ENCODE measurements at places on chromosomes 12 and 14.

DNA sequence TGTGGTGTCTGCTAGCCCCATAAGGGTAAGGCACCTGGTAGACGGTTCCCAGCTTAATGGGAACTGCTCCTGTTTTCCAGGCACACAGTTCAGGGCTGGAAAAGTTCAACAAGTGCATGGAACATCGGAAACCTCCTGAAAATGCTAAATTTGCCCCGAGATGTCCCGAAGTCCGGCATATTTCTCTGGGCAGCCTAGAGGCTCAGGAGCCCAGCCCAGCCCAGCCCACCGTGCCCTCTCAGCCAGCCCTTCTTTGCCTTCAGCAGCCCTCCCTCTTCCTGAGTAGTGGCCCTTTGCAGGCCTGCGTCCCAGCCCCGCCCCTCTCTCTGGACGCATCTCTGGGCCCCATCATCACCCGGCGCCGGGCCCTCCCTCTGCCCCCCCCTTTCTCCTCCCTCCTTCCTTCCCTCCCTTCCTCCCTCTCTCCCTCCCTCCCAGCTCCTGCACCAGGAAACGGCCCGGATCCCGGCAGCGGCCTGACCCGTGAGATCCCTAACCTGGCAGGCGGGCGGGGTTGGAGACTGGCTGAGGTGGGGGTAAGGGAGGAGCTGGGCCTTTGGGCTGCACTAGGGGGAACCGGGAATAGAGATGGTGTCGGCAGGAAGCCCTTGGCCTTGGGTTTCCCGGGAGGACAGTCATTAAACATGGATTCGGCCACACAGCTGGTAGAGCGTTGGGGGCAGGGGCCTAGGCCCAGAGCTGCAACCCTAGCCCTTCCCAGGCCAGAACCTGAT is at the start of gene BCL2L2:
TSS of gene BCL2L2 (plus strand) at position 422 of the 734 bp plus-strand sequence. CDS start 935 bp downstream, outside the sequence.
- DNase-seq, result no peak

- no peak for DNase-seq
Observed at GRCh38 chr14:75366963-75367362, 60.9 kb upstream of the JDP2 start.

- no peak for DNase-seq
Observed at GRCh38 chr14:74563586-74564159, 48.4 kb downstream of the LTBP2 start.

DNA sequence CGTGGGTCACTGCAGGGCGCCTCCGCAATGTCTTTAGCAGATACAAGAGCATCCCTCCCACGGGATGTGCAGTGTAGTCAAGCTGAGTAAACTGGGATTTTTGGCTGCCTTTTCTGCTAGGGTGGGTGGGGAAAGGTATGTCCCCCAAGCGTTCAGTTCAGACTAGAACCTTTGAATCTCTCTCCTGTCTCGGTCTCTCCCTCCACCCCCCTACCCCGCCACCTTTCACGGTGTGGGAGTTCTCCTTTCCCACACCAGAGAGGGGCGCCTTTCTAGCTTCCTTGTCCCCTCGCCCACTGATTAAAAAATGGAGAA is 525 bp upstream of the FAR2 start:
- DNase-seq, result no peak

DNA sequence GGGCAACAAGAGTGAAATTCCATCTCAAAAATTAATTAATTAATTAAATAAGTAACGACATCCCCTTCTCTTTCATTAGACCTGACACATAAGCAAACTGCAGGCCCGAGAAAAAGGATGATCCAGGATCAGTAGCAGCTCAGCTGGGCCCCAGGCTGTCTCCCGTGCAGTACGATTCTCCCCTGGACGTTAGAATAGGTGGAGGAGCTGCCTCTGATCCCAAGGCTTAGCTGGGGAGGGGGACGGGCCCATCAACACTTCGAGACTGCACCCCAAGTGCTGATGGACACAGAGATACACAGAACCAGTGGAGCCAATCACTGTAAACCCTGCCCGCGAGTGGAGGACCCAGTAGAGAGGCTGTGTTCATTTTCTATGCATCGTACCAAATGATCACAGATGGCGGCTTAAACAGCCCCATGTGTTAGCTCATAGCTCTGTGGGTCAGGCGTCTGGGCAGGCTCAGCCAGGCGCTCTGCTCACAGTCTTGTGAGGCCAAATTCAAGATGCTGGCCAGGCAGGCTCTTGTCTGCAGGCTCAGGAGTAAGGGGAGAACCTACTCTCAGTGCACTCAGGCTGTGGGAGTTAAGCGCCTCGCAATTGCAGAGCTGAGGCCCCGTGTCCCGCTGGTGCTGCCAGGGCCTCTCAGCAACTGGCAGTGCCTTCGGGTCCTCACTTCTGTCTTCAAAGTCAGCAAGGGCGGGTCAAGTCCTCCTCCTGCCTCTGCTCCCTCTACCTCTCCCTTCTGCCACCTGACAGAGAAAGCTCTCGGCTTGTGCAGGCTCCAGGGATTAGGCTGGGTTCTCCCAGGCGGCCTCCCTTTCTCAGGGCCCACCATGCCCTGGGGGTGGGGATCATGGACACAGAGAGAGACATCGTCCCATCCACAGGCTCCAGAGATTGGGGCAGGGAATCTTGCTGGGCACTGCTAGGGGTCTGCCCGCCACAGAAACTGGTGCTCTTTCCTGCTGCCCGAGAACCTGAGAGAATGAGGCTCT is 26.4 kb downstream of the RIMBP2 start:
- DNase-seq, result no peak

GRCh38 chr14:101374373-101375338 is 186.6 kb upstream of the DIO3 start:
- DNase-seq, result no peak

- DNase-seq, result no peak
Observed at GRCh38 chr12:89665556-89665955, 43.1 kb downstream of the ATP2B1 start.

DNA sequence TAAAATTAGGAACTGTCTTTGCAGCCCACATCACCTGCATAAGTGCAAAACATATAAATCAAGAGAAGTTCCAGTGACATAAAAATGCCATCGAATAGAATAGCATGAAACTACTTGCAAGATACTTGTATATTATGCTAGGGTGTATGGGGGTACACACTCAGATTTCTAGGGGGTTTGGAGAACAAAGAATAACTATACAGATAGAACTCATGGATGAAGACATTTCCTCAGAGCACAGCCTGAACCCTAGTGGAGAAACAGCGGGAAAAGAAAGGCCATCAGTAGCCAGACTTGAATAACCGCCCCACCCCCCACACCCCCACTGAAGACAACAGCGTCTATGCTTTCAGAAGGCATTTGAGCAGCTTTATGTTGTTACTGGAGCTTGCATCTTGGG is 425.8 kb downstream of the NPAS3 start:
- DNase-seq, result no peak

DNA sequence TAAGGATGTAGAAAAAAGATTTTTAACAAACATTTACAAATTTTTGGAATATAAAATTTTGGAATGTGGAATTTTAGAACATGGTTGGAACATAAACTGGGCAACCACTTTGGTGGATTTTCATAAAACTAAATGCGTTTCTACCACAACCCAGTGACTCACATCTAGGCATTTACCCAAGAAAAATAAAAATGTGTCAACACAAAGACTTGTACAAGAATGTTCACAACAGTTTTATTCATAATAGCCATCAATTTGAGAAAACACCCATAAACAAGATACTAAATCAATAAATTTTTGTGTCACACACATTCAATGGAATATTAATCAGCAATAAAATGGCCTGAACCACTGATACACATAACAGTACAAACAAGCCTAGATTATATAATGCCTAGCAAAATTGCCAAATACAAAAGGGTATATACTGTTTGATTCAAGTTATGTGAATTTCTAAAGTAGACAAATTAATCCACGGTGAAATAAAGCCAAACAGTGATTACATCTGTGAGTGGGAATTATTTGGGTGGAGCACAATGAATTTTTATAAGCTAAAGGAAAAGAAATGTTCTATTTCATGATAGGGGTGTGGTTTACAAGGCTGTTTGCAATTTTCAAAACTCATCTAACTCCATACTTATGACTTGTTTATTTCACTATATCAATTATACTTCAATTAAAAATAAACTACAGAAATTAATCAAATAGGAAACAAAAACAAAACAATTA is 415.2 kb upstream of the OR4E1 start:
- DNase-seq, result no peak

GRCh38 chr14:65486863-65487262 is 74.3 kb downstream of the FUT8 start:
- DNase-seq, result no peak

DNA sequence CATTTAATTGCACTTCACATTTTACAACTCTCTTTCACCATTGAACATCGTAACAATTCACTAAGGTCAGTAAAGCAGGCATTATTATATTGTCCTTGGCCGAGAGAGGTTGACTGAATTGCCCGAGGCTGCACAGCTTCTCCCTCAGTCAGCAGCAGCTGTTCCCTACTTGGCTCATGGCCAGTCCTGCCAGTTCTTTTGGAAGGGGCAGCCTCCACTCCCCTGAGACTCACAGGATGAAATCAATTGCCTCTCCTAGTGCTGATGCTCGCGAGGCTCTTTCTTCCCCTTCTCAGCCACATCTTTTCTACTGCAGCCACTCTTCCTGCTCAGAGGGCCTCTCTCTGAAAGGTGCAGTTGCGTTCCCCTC is 79.9 kb upstream of the KCNA1 start:
- no peak for DNase-seq

DNA sequence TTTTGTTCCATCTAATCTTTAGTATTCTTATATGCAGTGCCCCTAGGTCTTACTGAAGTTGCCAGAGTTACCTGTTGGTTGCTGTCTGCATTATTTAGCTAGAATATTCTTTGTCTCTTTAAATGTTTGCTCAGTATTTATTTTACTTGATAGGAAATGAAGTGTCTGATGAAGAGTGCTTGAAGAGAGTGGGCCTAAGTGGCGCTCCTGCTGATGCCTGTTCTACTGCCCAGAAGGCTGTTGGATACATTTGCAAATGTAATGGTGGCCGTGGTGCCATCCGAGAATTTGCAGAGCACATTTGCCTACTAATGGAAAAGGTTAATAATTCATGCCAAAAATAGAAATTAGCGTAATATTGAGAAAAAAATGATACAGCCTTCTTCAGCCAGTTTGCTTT is 18.9 kb downstream of the CMAS start:
- DNase-seq, result no peak

DNA sequence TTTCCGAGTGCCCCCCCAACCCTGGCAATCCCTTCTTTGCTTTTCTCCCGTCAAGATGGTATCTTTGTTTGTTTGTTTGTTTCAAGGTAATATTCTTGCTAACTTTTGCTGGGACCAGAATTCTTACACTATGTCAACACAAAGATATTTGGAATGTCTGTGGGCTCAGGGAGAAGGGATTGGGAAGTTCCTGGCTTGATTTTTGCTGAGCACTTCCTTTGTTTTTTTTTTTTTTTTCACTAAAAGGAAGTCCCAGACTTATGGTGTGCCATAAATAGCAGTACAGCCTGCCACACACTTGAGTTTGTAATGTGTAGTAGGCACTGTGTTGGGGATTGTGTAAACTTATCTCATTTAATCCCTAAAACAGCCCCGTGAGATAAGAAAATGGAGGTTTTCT is 11.2 kb upstream of the RNU6-7 start:
- no peak for DNase-seq

- DNase-seq, result no peak
Observed at GRCh38 chr14:32109676-32110547, 32.8 kb downstream of the ARHGAP5 start.
